Smooth muscle cell of the brain vasculature (primary cell): ENCODE measurements at places on chromosomes 7 and 10.

DNA sequence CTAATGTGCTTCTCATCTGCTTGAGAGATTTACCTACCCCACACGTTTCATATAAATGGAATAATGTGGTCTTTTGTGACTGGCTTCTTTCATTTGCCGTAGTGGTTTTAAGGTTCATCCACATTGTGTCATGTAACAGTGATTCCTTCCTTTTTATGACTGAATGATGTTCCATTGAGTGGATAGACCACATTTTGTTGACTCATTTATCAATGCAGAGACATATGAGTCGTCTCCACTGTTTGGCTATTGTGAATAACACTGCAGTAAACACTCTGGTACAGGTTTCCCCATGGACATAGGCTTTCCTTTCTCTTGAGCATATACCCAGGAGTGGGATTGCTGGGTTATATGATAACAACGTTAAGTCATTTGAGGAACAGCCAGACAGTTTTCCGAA is 2.0 kb upstream of the AOC1 start:
- DNase-seq = no peak

GRCh38 chr7:69703099-69703498 is 104.8 kb downstream of the AUTS2 start:
- no peak for DNase-seq

DNA sequence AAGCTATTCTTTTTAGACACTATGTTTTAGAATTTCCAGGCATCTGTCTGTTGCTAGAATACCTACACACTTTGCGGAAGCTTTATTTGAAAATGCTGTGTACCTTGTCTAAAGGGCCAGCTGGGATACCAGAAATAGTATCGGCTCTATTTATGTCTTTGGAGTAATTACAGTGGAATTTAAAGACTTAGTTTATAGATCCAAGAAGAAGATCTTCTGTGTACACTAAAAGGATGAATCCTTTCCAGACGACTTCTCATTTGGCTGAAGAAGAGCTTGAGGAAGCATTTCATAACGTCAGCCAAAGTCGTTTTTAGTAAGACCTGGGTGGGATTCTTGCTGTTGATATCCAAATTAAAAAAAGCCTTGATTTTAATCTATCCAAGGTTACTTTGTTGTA is 365.9 kb downstream of the INHBA start:
- DNase-seq = no peak

- no peak for DNase-seq
These were observed 349.4 kb downstream of the EXOC4 start for GRCh38 chr7:133602291-133602690.

DNA sequence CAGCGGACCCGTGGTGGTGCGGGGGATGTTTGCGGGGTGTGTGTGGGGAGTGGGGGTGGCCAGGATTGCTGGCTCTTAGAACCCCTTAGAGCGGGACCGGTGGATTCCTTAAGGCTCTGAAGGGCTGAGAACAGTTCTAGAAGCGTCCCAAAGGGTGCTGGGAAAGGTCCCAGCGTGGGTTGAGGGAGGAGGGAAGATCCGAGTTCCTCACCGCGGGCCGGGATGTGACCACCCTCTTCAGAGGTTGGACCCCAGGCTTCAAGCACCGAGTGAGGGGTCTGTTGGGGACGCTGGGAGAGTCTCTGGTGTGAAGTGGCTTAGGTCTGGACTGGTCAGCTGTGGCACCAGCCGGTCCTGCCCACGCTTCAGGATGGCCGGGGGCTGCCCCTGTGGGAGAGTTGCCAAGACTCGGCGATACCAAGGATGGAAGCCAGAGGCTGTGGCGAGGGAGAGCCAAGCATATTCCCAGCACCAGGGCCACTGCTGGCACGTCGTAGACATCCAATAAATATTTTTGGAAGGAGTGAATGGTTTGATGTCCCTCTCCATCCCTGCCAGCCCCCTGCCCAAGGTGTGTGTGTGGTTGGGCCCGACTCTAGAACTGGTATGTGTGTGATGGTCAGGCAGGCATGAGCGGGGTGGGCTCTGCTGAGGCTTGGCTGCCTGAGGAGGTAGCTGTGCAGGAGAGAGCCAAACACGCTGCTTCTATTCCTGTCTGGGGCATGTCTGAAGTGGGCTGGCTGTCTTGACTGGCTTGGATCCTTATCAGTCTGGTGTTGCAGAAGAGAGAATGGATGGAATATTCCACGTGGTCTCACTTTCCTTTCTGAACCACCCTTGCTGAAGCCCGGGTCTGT is 19.2 kb downstream of the ZNF775 start:
- no peak for DNase-seq

DNA sequence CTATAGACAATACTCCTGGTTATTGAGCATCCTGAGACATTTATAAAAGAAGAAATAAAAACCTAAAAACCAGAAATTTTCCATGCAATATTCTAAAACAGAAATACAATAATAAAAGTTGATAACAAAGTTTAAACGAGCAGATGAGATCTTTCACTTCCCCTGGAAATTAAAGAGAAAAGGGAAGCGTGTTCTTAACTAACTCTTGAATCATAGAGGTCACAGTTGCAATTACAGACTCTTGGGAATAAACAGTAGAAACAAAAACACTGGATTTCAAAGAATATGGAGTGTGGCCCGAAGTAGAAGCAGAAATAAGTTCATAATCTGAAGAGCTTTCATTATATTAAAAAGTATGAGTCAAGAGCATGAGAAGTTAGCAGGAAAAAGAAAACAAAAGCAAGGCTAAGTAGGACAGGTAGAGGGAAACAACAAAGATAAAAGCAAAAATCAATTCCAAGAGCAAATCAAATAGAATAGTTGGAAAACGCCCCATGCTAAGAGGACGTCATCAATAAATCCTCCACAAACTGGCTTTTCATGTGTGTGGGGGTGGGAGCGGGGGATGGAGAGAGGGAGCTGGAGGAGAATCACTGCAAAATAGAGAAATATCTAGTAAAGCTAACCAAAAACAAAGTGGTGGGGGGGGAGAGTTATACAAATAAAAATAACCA is 55.2 kb upstream of the C10orf71 start:
- DNase-seq = no peak
